Activated CD8-positive, alpha-beta memory T cell treated with anti-CD3 and anti-CD28 coated beads for 1 hour (primary cell): ENCODE measurements at places on chromosomes 13 and 19.

DNA sequence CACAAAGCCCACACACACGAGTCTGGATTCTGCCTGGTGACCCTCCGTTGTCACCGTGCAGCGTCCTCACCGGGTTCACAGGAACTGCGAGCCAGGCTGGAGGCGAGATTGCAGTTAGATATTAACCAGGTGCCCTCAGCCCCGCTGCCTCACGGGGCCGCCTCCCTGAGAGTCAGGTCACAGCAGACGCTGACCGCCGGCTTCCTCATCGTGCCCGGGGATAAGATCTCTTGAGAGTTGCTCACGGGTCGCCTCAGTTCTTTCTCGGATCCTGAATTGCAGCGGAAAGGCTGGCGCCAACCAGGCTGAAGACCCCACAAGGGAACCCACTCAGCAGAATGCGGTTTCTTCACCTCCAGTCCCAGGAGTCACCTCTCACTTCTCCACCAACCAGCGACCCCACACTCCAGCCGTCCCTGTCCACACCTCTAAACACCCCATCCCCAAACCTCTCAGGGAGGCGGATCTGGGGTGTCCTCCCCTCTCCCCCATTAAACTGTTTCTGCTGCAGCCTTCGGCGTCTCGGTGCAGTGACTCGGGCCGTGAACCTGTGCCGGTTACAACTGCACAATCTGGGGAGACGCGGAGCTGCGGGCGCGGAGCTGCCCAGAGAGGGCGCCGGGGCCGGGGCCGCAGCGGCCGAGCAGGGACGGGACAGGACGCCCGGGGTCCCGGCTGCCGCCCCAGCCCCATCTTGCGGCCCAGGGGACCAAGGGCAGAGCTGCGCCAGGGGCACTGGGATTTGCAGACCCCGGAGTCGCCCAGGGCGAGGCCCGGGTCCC is 591 bp downstream of the ZNF823 start:
- no peak for DNase-seq

DNA sequence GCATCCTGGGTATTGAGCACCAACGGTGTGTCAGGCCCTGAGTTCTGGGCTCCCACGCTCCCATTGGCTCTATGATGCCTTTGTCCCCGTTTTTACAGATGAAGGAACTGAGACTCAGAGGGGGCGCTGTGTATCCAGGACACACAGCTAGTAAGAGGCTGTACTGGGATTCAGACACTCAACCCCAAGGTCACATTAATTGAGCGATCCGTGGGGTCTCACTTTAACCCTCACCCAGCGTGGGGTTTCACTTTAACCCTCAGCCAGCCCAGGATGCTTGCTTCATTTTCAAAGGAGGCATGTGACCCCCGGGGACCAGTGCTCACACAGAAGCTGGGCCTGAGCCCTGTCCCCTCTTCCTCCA is 42.6 kb downstream of the CYP4F22 start:
- no peak for DNase-seq

- no peak for DNase-seq
Observed at GRCh38 chr13:41302743-41303142, 8.3 kb upstream of the NAA16 start.

DNA sequence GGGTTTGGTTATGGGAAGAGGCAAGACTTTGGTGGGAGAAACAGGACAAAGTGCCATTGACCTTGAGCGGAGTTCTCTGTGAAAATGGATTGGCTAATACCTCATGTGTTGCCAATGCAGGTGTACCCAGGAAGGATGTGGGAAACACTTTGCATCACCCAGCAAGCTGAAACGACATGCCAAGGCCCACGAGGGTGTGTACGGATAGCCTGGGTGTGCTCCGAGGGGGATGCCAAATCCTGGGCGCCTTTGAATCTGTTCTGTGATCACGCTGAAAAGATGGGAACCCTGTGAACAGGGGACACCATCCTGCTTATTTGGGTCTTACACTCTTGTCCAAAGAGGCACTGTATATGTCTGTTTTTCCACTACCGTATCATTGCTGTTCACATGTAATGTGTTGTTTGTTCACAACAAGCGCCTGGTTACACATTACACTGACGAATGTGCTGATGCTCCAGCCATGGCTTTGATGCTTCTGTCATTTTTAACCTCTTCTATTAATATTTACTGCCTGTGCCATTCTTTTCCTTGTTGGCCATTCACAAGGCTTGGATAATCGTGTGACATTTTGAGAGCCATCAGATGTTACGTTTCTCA is 8.3 kb downstream of the GTF3A start:
- no peak for DNase-seq

GRCh38 chr13:36680913-36681312 is 7.1 kb downstream of the SERTM1 start:
- DNase-seq = no peak

- DNase-seq = no peak
Observed at GRCh38 chr19:51187395-51188226, 37.3 kb upstream of the CD33 start.

GRCh38 chr13:33634546-33634982 is 183.4 kb upstream of the RFC3 start:
- DNase-seq = no peak

GRCh38 chr19:18939922-18940768 is 872 bp downstream of the HOMER3 start:
- DNase-seq = no peak

DNA sequence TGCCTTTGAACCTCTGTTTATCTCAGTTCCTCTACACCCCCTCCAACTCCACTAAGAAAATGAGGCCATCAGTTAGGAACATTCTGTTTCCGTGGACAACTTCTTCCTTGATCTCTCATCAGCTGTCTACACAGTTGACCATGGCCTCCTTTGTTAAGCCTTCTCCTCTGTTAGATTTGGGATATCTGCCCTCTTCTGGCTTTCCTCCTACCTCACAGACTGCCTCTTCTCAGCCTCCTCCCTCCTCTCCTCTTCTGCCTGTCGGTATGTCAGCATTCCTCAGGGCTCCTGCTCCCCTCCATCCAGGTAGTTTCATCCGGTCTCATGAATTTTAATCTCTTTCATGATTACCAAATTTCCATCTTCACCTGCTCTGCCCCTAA is 454.9 kb downstream of the FOXO1 start:
- DNase-seq = no peak

- no peak for DNase-seq
Observed at GRCh38 chr19:1289686-1290025, 4.0 kb downstream of the EFNA2 start.

DNA sequence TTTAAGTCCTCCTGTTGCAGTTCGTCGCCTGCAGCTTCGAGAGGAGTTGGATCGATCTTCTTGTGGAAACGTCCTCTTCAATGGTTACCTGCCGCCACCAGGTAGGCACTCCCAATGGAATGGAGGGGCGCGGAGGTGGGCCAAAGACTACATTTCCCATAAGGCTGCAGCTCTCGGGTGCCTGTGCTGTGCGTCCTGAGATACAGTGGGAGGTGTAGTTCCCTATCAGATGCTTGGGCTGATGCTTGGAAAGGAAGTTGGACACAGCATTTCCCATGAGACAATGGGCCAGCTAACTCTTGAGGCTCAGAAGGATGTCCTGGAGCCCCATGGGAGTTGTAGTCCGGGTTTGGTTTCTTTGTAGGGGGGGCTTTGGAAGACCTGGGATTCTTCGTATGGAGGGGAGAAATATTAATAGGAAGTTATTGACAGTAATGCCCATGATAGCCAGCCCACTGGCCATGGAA is 1.8 kb downstream of the SHKBP1 start:
- no peak for DNase-seq

DNA sequence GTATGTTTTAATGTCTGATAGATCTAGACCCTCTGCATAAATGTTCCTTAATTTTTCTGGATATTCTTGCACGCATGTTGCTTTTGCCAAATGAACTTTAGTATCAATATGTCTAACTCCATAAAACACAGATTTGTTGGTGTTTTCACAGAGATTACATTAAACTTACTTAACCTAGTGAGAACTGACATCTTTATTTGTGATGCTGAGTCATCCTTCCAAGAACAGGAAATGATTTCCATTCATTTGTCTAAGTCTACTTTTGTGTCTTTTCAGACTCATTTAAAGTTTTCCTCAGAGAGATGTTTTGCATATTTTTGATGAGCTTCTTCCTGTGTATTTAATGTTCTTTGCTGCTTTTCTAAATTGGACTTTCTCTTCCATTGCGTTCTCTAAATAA is 184.0 kb downstream of the SLC7A1 start:
- DNase-seq = no peak

GRCh38 chr19:30253581-30253996 is 118.6 kb upstream of the ZNF536 start:
- DNase-seq = no peak

GRCh38 chr13:60427285-60427684 is 30.3 kb downstream of the TDRD3 start:
- DNase-seq = no peak

GRCh38 chr19:44628793-44629192 is 14.9 kb upstream of the PVR start:
- DNase-seq = no peak

GRCh38 chr19:3071768-3072167 is 9.5 kb upstream of the TLE5 start:
- DNase-seq = no peak

- DNase-seq = no peak
Observed at GRCh38 chr19:18503971-18504885, 17.6 kb downstream of the ELL start.

DNA sequence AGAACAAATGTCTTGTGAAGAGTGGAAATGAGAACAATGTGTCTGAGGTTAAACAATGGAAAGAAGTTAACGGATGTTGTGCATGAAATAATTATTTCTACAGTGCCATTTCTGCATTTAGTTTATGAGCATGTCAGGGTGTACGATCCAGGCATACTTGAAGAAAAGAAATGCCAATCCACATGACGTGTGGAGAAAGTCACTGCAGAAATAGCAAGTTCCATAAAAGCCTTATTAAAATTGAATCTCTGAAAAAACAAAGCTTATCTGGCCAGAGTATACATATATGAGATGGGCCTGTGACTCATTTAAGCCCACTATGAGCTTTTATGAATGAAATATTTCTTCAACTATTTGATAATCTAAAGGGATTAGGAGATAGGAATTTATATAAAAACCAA is 426.1 kb downstream of the EFNB2 start:
- no peak for DNase-seq

DNA sequence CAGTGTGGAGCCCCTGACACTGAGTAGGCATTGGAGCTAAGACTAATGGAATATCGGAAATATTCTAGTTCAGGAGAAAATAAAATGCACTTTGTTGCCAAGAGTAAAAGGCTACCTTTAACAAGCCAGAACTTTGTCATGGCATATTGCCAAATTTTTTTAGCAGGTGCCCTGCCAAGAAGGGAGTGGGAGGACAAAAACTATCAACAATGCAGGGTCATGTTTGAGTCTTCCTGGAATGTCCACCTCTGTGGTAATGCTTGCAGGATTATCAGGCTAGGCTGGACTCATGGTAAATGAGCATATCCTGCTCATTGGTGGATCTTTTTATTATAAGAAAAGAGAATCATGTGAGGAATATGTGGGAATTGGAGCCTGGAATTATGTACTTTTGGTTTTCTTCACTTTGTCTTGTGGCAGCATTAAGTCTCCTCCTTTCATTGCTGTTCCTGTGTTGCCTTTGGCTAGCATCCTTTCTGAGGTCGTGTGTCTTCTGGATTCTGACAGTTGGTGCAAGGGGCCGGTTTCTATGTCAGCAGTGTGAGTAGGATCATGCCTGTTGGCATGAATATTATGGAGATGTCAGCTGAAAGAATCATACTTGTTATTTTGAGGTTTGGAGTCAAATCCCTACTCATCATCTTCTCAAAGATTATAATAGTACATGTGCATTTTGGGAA is 122.9 kb upstream of the SPRY2 start:
- DNase-seq = no peak

GRCh38 chr19:4844348-4845179 is 13.1 kb upstream of the TICAM1 start:
- DNase-seq = no peak

- no peak for DNase-seq
Observed at GRCh38 chr13:46278474-46278873, 66.7 kb downstream of the LRRC63 start.

DNA sequence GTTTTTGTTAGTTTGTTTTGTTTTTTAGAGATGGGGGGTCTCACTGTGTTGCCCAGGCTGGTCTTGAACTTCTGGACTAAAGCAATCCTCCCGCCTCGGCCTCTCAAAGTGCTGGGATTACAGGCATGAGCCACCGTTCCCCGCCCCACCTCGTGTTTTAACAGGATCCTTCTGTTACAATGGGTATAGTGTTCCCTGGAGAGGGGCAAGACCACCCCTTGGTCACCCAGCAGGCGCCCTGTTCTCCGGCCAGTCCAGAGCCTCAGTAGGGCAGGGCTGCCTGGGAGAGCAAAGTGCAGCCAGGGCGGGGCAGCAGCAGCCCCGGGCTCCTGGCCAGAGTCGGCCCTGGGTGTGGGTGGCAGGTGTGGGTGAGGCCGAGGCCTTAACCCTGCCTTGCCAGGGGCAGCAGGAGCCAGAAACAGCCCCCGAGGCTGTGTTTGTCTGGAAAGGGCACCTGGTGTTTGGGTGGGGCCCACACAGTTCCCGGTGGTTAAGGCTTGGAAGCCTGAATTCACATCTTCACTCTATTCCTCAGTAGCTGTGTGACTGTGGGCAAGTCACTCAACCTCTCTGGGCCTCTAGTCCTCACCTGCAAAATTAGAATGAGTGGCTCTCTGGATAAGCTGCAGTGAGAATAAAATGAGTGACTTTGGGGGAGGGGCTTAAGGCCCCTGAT is 7.2 kb downstream of the VASP start:
- DNase-seq = no peak

DNA sequence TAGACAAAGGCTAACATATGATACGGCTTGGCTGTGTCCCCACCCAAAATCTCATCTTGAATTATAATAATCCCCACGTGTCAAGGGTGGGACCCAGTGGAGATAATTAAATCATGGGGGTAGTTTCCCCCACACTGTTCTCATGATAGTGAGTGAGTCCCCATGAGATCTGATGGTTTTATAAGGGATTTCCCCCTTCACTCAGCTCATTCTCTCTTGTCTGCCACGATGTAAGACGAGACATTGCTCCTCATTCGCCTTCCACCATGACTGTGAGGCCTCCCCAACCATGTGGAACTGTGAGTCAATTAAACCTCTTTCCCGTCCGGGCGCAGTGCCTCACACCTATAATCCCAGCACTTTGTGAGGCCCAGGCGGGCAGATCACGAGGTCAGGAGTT is 143.5 kb downstream of the RXFP2 start:
- DNase-seq = no peak
